ENCODE measurements at places on chromosomes 7 and 10. TPM values are rescaled to one million over a fixed set of nuclear protein-coding genes. Genes with fewer than 3 reads are reported as not detected.
A peak's percentile ranks its signal among the peaks of the same experiment; 100 is the strongest.

GRCh38 chr7:149872419-149873073, 1.2 kb upstream of the ATP6V0E2 start:
- DNase-seq = no peak

- DNase-seq = no peak
These were observed 2.0 kb downstream of the ANLN start for GRCh38 chr7:36391436-36392198.

DNA sequence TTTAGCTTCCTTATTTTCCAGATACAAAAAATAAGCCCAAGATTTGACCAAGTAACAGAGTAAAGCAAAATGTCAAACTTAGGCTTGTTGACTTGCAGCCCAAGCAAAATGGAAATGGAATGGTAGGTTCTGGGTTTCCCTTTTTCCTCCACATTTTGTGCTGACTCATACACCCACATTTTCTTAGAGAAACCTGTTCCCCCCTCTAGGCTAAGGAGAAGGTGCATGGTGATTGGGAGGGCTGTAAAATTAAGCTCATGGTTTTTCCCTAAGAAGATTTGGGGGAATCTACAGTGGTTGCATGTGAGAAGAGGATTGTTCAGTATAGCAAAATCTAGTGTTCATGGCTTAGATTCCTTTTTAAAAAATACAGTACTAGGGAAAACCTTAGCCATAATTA, 127.4 kb downstream of the ARL4A start:
- DNase-seq = no peak

DNA sequence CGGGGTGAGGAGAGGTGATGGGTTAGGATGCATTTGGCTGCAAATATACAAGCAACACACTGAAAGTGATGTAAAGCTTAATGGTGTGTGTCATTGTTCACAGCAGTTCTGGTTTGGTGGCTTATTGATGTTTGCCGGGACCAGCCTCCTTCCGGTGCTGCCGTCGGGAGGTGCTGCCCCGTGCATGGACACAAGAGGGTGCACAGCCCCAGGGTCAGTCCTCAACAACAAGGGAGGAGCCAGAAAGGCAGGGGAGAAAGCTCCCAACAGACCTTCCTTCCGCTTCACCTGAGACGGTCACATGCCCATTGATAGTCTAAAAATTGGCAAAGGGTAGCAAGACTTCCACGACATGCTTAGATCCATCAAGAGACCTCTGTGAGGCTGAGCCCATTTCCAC, 9.5 kb downstream of the RNF32 start:
- DNase-seq = no peak

GRCh38 chr7:2824678-2825461, 19.2 kb downstream of the GNA12 start:
- peak; percentile 33 for DNase-seq

DNA sequence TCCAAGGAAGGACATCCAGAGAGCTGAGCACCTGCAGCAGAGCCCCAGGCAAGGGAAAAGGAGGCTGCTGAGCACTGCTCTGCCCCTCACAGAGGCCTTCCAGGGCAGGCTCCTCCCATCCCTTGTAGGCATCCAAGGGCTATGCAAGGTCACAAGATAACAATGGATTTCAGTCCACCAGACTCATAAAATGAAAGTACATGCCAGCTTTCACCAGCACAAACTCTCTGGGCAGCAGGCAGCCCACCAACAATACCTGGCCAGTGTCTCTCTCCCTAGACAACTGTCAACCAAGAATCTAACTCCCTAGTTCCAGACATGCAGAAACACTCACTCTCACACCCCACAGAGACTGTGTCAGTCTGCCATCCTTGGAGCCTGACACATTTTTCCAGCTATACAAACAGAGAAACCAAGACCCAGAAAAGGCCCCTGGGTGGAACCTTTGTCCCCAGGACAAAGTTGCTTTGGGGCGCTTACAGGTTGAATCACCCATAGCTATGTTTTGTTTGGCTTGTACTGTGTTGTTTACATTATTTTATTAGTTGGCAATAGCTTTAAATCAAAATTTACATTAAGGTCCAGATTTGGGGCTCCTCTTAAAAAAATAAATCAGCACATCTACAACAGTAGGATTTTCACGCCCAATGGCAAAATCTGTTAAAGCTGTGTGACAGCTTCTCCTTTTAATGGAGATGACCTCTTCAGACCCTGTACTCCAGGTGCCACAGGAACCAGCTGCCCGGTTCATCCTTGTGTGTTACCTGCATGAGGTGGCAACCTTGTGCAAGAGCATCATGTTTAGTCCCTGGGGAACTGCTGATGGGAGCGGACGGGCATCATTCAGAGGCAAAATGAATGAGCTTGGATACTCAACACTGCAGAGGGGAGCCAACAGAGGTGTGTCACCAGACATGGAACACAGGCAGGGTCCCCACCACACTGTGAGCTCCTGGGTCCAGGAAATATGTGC, 5.2 kb downstream of the GRID1 start:
- DNase-seq = peak; percentile 35

- peak; percentile 81 for DNase-seq
These were observed 96.0 kb downstream of the HTR5A start for GRCh38 chr7:155166108-155166507.

DNA sequence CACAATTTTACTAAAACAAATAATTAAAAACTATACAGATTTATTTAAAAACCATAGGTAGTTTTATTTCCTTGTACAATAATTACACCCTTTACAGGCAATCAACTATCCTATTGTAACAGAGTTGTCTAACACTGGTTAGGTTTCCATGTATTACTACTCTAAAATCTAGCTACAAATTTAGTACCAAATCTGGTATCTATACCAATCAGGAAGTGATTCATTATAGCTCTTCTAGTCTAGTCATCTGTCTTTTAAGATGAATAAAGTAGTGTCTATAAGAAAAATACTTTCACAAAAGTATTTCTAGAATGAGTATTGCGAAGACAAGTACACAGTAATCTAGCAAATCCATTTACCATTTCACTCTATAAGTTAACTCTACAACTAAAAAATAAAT, 16.9 kb downstream of the ZNF800 start:
- no peak for DNase-seq

- DNase-seq = peak; percentile 43
These were observed 24.1 kb downstream of the VIPR2 start for GRCh38 chr7:159120540-159120919.

Gene APBB1IP
- 37.2 TPM for total RNA-seq

Gene ANKRD26
- 4.1 TPM for total RNA-seq

Gene NRP1
- total RNA-seq = 249 TPM

Gene PRSS2
- 9.3 TPM for total RNA-seq

Gene ACTL6B
- not detected for total RNA-seq
